Naive thymus-derived CD4-positive, alpha-beta T cell (primary cell): ENCODE measurements at places on chromosomes 4 and X. TPM values are rescaled to one million over a fixed set of nuclear protein-coding genes. Genes with fewer than 3 reads are reported as not detected.

DNA sequence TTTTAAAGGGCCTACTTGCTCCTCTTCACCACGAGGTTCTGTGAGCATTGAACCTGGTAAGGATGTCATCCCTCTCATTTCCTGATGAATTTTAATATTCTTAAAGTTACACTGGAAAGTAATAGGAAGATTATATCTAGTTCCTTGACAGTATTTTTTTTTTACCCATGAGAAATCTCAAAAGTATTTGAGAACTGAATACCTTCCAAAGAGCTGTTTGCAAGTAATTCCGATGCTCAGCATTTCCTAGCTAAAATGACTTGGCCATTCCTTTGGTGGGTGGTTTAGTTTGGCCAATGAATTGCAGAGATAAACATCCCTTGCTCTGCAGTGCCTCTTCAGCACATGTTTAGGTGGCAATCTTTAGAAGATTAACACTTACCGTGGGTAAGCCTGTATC lies 110.2 kb upstream of the WDR1 start:
- no peak overlapping the region for H3K4me3 ChIP-seq
- H3K4me1 ChIP-seq = no peaks in the 10 kb centered on the region
- H3K27ac ChIP-seq = no peak overlapping the region
- DNase-seq = no peak
- H3K36me3 ChIP-seq = no peaks in the 10 kb centered on the region

DNA sequence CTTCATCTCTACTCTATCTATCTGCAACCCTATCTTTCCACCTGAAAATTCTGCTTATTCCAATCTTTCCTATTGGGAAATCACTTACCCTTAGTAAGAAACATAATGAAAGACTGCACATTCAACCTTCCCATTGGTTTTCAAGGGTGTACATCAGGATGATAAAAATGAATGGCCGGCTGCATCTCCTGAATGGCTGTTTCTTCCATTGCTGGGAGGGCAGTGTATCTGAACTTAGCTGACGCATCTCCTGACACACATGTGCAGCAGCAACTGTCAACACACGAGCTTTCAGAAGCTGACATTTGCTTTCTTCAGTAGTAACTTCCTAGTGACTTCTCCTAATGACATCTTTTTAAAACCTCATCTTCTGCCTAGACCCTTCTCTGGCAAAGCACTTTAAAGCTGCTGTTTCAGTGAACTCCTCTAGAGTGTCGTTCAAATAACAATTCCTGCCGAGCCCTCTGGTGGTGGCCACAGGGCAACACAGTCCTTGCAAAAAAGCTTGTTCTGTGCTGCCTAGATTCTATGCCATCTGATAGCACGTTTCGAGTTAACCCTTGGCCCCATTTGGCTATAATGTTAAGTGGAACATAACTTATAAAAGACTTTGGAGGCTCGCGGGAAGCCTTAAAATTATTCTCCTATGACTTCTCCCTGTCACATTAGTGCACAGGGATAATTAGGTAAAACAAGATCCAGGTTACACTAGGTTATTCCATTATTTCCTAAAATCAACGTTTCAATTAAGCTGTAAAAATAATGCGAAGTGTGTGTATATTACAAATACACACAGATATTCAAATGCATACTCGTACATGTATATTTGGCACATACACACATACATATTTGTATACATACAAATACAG lies 2340.7 kb downstream of the PCDH7 start:
- H3K4me3 ChIP-seq = no peak overlapping the region
- H3K4me1 ChIP-seq = no peaks in the 10 kb centered on the region
- DNase-seq = no peak
- H3K27me3 ChIP-seq = no peaks in the 10 kb centered on the region
- H3K27ac ChIP-seq = no peak overlapping the region

DNA sequence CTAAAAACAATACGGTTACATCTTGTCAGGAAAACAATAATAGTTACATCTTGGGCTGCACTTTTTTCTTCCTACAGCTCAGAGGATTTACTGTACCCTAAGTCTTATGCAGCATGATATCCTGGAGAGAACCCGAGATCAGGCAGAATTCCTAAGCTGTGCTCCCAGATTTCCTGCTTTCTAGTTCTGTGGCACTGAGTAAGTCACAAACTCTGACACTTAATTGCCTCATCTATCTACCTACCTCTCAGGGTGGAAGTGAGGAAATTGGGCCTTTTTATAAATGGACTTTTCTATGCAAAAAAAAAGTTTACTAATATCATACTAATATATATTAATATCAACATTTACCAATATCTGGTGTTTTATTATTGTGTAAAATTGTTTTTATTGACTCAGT lies 438.5 kb downstream of the INPP4B start:
- no peaks in the 10 kb centered on the region for H3K27me3 ChIP-seq
- peak overlapping the region; percentile 95 for H3K4me3 ChIP-seq
- H3K4me1 ChIP-seq = peaks cover 26% of the 10 kb centered on the region
- DNase-seq = no peak
- H3K36me3 ChIP-seq = no peaks in the 10 kb centered on the region

- no peak overlapping the region for H3K27ac ChIP-seq
- no peak overlapping the region for H3K4me3 ChIP-seq
- no peak for DNase-seq
- H3K27me3 ChIP-seq = no peaks in the 10 kb centered on the region
- H3K36me3 ChIP-seq = no peaks in the 10 kb centered on the region
Observed at GRCh38 chrX:479273-479981, 92.7 kb upstream of the PPP2R3B start.

DNA sequence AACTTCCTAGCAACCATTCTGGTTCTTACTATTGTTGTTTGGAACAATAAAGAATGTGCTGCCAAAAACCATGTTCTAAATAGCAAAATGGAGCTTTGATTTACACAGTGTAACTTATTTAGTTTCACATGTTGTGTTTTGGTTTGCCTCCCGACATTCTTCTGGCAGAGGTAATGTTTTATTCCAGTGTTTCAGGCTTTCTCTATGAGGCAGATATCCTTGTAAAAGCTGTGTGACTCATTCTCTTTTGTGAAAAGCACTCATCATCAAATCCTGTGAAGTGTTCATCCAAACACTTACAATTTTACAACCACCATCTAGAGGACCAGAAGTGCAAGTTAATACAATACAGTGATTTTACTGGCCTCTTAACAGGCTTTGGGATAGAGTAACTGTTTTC lies 219.0 kb upstream of the GIMD1 start:
- no peak overlapping the region for H3K4me3 ChIP-seq
- H3K36me3 ChIP-seq = no peaks in the 10 kb centered on the region
- DNase-seq = no peak
- no peak overlapping the region for H3K27ac ChIP-seq
- no peaks in the 10 kb centered on the region for H3K4me1 ChIP-seq

- peak; percentile 87 for DNase-seq
- no peak overlapping the region for H3K4me3 ChIP-seq
- no peaks in the 10 kb centered on the region for H3K36me3 ChIP-seq
- peaks cover 22% of the 10 kb centered on the region for H3K4me1 ChIP-seq
Observed at GRCh38 chr4:7070729-7071511, 3.1 kb upstream of the GRPEL1 start.

DNA sequence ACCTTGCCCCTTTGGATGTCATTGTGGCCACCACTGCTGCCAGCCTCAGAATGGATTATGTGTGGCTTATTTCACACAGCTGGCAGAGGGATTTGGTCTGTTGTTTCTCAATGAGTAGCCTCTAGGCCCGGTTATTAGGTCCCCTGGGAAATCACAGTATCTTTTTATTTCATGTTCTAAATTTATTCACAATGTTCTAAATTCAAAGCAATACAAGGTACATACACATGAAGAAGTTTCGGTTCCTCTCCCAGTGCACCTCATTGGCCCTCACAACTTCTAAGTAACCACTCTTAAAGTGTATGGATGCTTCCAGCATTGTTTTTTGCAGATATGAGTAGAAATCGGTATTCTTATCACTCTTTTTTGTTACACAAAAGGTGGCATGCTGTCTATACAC lies 262.7 kb downstream of the RCHY1 start:
- no peak overlapping the region for H3K27ac ChIP-seq
- no peaks in the 10 kb centered on the region for H3K27me3 ChIP-seq
- no peaks in the 10 kb centered on the region for H3K4me1 ChIP-seq
- DNase-seq = no peak
- no peak overlapping the region for H3K4me3 ChIP-seq
- no peaks in the 10 kb centered on the region for H3K36me3 ChIP-seq

DNA sequence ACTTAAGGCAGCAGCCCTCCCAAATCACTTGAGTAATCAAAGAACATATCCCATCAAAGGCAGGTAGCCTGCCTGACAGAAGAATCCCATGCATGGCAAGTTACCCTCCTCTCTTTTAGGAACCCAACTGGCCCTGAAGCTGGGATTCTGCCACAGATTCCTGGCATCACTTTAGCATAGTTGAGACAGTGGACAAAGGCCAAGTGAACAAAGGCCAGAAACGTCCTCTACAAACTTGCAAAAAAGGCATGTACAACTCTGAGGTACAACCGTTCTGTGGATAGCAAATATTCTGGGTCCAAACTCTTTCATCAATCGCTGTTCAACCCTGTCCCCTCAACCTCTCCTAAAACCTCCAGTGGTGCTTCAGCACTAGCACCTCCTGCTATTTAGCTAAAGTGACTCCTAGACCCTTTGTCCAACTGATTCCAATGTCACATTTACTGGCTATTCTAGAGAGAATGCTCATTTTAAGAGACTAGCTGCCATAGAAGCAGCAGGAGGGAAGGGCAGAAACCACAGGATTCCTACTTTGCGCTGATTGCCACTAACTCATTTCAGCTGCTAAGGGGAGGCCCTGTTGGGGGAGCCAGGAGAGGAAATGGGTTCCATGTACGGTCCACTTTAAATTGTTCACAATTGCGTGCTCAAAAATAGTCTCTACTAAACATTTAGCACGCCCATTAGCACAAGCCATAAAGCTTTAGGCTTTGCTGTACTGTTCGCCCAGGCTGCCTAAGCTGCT lies 105.9 kb downstream of the SHROOM4 start:
- H3K4me1 ChIP-seq = no peaks in the 10 kb centered on the region
- no peaks in the 10 kb centered on the region for H3K36me3 ChIP-seq
- no peak for DNase-seq
- no peak overlapping the region for H3K27ac ChIP-seq
- no peak overlapping the region for H3K4me3 ChIP-seq
- H3K27me3 ChIP-seq = no peaks in the 10 kb centered on the region

- no peaks in the 10 kb centered on the region for H3K4me1 ChIP-seq
- no peaks in the 10 kb centered on the region for H3K27me3 ChIP-seq
- no peak overlapping the region for H3K4me3 ChIP-seq
- DNase-seq = no peak
- no peak overlapping the region for H3K27ac ChIP-seq
Observed at GRCh38 chrX:42680666-42681065, 97.3 kb downstream of the PPP1R2C start.

DNA sequence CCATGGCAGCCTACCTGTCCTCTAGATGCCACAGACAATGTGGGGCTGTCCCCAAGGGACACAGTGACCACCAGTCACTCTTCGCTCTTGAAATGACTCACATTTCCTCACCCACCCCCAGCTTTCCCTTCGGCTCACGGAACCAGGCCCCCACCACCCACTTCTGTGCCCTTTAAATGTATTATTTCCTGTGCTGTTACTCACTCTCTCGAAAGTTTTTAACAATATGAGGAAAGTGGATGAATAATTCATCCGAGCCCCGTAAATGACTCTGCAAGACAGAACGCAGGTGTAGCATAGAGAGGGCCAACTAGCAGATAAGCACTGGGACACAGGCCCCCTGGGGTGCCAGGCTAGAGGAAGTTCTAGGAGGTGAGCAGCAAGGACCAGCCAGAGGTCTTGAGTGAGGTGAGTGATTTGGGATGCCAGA lies 179.5 kb upstream of the TBL1X start:
- no peak for DNase-seq
- H3K27me3 ChIP-seq = no peaks in the 10 kb centered on the region
- H3K4me3 ChIP-seq = no peak overlapping the region
- no peaks in the 10 kb centered on the region for H3K36me3 ChIP-seq
- H3K4me1 ChIP-seq = no peaks in the 10 kb centered on the region

DNA sequence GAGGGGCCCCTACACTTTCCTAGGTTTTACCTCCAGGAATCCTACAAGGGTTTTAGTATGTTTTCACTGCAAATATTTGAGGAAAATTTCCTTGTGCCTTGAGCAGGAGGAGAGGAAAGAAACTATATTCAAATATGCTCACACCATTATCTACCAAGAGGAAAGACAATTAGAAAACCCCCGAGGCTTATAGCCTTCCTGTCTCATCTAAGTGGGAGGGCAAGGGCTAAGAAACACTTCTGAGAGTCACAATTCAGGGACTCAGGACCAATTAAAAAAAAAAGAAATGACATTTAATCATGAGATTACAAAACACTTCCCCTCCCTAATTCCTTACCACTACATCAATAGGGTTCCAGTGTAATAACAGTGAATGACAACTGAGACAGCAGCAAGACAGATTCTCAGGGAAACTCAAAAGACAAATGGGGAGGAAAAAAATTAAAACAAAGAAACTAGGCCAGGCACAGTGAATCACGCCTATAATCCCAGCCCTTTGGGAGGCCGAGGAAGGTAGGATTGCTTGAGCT lies 45.6 kb downstream of the ATRX start:
- no peak for DNase-seq

DNA sequence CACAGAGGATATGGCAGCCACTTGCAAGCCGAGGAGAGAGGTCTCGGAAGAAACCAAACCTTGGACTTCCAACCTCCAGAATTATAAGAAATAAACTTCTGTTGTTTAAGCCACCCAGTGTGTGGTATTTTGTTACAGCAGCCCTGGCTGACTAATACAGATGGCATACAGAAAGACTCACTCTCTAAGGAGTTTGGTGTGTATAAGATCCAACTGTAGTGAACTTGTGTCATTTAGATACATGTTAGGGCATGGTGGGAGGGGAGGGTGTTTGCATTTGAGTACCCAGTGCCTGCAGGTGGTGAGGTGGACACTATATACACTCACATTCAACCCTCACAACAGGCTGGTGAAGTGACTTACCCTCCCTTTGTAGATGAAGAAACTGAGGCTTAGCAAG lies 233.2 kb upstream of the KLF3 start:
- H3K27ac ChIP-seq = no peak overlapping the region
- no peaks in the 10 kb centered on the region for H3K27me3 ChIP-seq
- no peak for DNase-seq
- H3K4me3 ChIP-seq = no peak overlapping the region
- H3K36me3 ChIP-seq = no peaks in the 10 kb centered on the region
- no peaks in the 10 kb centered on the region for H3K4me1 ChIP-seq

GRCh38 chr4:71974681-71975080 lies 57.1 kb upstream of the NPFFR2 start:
- H3K36me3 ChIP-seq = no peaks in the 10 kb centered on the region
- H3K4me3 ChIP-seq = no peak overlapping the region
- DNase-seq = no peak
- H3K4me1 ChIP-seq = no peaks in the 10 kb centered on the region
- H3K27ac ChIP-seq = no peak overlapping the region
- no peaks in the 10 kb centered on the region for H3K27me3 ChIP-seq

The ODAPH gene
- polyA plus RNA-seq = not detected

The NPY5R gene
- not detected for polyA plus RNA-seq

The NAP1L2 gene
- polyA plus RNA-seq = 1.8 TPM

The PSAPL1 gene
- not detected for polyA plus RNA-seq

The PIN4 gene
- polyA plus RNA-seq = 30.9 TPM

The SOD3 gene
- polyA plus RNA-seq = not detected

The ADGRL3 gene
- polyA plus RNA-seq = not detected

The TENM3 gene
- not detected for polyA plus RNA-seq

The PGAM4 gene
- not detected for polyA plus RNA-seq
